ENCODE measurements at places on chromosomes 16 and 17.

DNA sequence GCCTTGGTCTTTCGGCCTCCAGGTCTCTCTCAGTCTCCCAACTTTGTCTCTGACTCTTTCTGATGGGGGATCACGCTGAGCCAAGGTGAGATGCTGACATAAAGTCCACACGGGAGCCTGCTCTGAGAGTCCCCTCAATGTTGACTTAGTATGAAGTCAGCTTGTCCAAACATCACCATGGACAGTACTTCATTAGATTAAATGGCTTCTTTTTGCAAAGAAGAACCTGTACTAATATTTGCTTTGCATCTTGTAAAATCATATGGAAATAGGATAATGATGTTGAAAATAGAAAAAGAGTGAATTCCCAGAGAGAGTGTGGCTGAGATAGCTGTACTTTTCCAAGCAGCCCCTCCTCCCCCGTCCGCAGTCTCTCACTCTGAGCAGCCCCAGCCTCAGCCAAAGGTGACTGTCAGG lies 56.7 kb upstream of the SIAH1 start:
- no peak for DNase-seq

- no peak for DNase-seq
These were observed 15.9 kb downstream of the VEZF1 start for GRCh38 chr17:57972151-57972550.

- DNase-seq: no peak
These were observed 28.5 kb downstream of the CRLF3 start for GRCh38 chr17:30796016-30796415.

- DNase-seq: no peak
These were observed 27.4 kb upstream of the TNRC6C start for GRCh38 chr17:77930780-77931768.

GRCh38 chr16:65744401-65744800 lies 622.1 kb upstream of the CDH5 start:
- no peak for DNase-seq

DNA sequence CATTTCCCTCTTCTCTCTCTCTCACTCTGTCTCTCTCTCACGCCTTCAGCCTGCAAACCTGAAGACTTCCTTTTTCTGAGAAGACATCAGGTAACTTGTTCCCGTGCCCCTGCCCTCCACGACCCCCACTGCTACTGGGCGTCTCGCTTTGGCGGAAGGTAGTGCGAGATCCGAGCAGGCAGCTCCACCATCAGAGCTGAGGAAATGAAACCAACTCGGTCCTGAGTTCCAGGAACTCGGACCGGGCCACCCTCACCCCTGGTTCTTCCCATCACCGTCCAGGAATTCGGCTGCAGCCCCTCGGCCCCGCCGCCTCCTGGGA lies 585 bp downstream of the MLKL start:
- no peak for DNase-seq

GRCh38 chr16:4500272-4500671 lies 24.1 kb downstream of the HMOX2 start:
- no peak for DNase-seq

GRCh38 chr16:87406495-87407088 lies 14.5 kb downstream of the MAP1LC3B start:
- no peak for DNase-seq

DNA sequence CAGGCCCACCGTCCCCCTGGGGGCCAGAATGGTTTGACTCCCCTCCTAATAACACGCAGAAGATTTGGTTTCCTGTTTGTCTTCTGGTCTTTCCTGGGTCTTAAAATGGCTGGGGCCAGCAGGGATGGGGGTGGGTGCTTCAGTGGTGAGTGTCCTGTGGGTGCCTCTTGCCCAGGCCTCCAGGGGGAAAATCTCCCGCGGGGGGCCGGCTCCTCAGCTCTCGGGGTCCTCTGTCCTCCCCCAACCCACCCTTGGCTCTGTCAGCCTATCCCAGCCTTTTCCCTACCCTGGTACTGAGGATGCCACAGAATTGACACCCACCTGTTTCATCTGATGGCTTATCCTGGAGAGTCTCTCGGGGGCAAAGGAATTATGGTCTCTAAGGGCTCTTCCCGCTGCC lies 23.8 kb upstream of the SDR42E2 start:
- DNase-seq: no peak

DNA sequence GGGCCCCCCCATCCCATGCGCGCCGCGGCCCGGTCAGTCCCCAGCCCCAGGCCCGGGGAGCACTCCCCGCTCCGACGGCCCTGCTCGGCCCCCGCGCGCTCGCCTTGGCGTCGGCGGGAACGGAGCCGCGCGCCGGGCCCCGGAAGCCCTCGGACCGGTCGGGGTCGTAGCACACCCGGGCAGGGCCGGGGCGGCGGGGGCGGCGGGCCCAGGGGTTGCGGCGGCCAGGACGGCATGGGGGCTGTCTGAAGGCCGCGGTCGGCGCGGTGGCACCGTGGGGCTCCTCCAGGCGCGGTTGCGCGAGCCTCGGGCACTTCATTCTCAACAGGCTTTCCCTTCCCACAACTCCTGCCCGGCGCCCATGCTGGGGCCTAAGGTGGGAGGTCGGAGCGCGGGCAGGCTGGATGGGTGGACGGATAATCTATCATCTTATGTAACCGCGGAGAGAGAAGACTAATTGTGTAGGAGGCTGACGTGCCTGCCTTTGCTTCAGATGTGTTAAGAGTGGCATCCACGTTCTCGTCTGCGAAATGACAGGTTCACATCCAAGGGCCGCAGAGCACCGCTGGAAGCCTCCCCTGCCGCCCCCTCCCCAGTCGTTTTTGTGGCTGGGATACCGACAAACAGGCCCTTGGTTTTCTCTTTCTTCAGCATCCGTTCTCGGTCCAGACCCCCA lies 708 bp downstream of the BAIAP2 start:
- no peak for DNase-seq

GRCh38 chr17:41548844-41549595 lies 20.9 kb upstream of the KRT19 start:
- peak; percentile 67 for DNase-seq

- no peak for DNase-seq
These were observed 57.4 kb downstream of the SHISA6 start for GRCh38 chr17:11298401-11298800.

- no peak for DNase-seq
These were observed 25.4 kb upstream of the HOXB13 start for GRCh38 chr17:48753794-48754499.

GRCh38 chr16:50469121-50469743 lies 79.0 kb upstream of the NKD1 start:
- DNase-seq: no peak

DNA sequence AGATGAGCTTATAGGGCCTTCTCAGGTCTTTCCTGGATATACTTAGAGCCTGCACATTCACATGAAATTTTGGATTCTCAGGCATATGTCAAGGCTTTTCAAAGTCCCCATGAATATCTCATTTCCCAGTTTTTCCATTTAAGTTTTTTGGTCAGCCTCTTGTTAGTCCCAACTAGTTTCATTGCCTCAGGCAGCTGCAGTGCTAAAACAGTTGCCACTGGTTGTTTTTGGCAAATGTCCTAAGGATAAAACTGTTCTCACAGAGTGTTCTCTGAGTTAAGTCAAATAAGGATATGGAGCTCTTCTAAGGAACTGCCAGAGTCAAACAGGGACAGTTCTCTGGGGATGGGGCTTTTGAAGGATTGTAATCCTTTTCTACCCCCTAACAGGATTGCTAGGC lies 39.9 kb upstream of the ABCC11 start:
- DNase-seq: no peak

DNA sequence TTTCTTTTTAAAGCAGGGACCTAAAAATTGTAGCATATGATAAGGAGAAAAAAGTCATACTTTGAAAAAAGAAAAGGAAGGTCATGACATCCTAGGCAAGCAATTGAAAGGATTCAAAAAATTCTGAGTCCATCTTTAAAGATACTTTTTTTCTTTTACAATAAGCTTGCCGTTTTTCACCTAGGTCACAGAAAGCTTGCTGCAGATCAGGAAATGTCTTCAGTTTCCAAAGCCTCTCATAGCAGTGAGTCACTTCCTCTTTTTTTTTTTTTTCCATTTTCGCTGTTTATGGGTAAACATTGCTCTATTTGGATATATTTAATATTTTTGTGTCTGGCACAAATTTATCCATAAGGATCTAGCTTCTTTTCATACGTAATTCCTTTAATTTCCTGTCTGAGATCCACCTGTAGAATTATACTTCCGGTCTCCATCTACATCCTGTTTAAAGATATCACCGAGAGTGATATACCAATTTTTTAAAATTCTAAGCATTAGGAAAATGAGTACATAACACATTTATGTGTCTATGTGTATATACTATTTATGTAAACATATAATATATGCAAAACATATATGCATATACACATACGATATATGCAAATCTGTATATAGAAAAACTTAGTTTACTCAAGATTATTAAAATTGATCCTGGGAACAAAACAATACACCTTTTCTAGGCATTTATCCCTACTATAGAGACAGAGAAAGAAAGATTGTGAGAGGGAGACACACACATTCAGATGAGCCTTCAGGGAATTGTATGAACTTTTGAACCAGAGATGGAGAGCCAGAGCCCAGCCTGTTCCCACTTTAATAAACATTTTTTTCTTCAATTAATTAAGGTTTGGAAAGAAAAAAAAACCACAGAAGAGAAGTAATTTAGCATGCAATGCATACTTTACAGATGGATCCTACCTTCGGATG lies 134.4 kb downstream of the SKAP1 start:
- no peak for DNase-seq

GRCh38 chr17:57447990-57448758 lies 191.9 kb downstream of the MSI2 start:
- no peak for DNase-seq

GRCh38 chr16:16025214-16025968 lies 76.0 kb downstream of the ABCC1 start:
- peak; percentile 31 for DNase-seq

- DNase-seq: no peak
These were observed 58.2 kb downstream of the TK2 start for GRCh38 chr16:66491716-66492064.

- DNase-seq: no peak
These were observed 35.7 kb downstream of the IKZF3 start for GRCh38 chr17:39828443-39828842.

DNA sequence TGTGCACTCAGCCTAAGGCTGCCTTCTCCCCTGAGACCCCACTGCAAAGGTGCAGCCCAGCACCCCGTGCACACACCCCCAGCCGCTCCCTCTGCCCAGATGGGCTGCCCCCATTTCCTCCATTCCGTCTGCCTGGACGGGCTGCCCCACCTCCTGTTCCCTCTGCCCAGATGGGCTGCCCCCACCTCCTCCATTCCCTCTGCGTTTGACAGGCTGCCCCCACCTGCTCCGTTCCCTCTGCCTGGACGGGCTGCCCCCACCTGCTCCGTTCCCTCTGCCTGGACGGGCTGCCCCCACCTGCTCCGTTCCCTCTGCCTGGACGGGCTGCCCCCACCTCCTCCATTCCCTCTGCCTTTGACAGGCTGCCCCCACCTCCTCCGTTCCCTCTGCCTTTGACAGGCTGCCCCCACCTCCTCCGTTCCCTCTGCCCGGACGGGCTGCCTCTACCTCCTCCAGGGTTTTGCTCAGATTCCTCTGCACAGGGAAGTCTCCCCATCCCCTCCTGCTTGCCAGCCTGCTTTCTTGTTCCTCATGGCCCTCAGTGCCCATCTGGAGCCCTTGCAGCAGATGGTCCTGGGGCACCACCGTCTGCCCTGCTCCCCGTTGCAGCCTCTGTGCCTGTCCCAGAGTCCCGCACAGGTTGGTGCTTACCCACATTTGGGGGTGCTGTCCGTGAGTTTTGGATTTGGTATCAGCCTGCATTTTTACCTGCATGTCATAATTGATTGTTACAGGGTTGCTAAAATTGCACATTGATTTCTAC lies 23.4 kb upstream of the IL17C start:
- DNase-seq: no peak

- no peak for DNase-seq
These were observed 199.4 kb downstream of the TANC2 start for GRCh38 chr17:63165400-63165799.

- DNase-seq: no peak
These were observed 6.3 kb downstream of the SLFN12L start for GRCh38 chr17:35531160-35531559.

GRCh38 chr16:16780588-16780987 lies 401.6 kb downstream of the NPIPA7 start:
- DNase-seq: no peak

- no peak for DNase-seq
These were observed 3.0 kb upstream of the NLRC3 start for GRCh38 chr16:3580251-3580651.

- no peak for DNase-seq
These were observed 139.7 kb downstream of the SEC14L1 start for GRCh38 chr17:77280304-77281121.

DNA sequence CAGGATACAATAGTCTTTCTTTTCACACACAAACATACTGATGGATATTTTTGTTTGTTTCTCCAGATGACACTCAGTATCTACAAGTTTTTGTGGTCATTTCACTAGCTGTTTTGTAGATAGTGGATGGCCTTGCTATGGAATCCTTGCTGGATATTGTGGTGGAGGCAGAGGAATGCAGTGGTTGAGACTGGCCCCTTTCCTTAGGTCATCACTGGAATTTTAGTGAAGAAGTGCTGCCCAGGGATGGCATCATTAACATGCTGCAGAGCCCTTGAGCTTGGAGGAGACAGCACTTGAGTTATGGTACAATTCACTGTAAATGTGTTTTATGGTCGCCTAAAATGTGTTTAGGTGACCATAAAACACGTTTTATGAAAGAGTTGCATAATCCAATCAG lies 455.9 kb upstream of the HSBP1 start:
- no peak for DNase-seq

- no peak for DNase-seq
These were observed 5.0 kb upstream of the PVALEF start for GRCh38 chr17:81160306-81160705.

DNA sequence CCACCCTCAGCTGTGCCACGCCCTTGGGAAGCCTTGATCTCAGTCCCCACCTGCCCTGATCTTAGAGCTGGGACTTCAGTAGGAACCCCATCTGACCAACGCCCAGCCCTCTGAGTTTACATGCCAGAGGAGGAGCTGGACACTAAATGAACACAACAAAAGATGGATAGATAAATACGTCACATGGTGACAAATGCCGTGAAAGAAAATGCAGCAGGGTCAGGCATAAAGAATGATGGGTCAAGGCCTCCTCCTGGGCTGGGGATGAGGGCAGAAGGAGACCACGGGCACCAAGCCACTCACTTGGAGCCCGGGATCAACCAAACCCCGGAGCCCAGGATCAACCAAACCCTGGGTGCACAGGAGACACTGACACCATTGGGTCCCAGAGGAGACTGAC lies 354.9 kb downstream of the C16orf95 start:
- no peak for DNase-seq

DNA sequence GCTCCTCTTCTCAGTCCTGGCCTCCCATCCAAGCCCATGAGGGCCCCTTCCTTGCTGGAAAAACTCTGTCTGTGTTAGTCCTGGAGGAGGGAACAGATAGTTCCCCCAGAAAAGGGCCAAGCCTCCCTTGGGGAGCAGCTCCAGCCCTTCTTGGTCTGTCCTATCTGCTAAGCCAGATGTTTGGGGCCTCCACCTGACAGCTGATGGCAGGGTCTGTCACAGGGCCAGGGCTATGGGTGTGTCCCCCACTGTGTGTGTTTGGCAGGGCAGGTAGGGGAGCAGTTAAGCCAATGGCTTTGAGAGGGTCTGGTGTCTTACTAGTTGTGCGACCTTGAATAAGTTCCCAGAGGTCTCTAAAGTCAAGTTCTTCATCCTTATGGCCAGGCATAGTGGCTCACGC lies 13.6 kb upstream of the SLC4A1 start:
- no peak for DNase-seq
